ENCODE measurements at places on chromosomes 4 and X.

GRCh38 chrX:15815779-15816437 is 25.6 kb downstream of the ZRSR2 start:
- peaks cover 13% of the 10 kb centered on the region for H3K36me3 ChIP-seq
- peaks cover 20% of the 10 kb centered on the region for H3K4me1 ChIP-seq
- DNase-seq, result no peak
- H3K27ac ChIP-seq, result no peak overlapping the region
- H3K27me3 ChIP-seq, result no peaks in the 10 kb centered on the region

DNA sequence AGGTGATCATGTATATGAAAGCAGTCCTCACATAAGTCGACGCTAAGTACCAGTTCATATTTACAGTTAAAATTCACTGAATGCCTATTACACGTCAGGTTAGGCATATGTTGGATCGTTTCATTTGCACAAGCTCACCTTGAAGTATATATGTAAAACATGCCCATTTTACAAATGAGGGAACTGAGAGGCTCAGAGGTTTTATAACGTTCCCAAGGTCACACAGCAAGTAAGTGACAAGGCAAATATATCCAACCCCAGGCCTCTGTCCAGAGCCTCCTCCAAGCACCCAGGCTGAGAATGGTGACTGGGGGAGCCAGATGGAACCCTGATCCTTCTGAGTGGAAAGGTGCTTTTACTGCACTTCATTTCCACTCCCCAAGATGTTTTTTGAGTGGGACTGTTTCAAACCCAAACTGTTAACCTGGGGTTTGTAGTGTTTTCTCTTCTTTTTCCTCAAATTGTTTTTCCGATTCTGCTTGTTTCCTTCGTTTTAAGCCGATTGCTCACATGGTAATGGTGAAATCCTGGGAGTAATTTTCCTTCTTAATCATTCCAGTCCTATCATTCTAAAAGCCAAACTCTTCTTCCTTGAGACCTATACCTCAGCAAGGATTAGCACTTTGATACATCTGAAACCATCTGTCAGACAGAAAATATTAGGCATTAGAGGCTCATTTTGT is 791 bp downstream of the SMIM20 start:
- no peaks in the 10 kb centered on the region for H3K27me3 ChIP-seq
- H3K27ac ChIP-seq, result peak overlapping the region; percentile 92
- no peak for DNase-seq
- peak overlapping the region; percentile 84 for H3K4me3 ChIP-seq
- H3K4me1 ChIP-seq, result peaks cover 19% of the 10 kb centered on the region
- no peaks in the 10 kb centered on the region for H3K36me3 ChIP-seq

GRCh38 chr4:38949411-38950051 is 81.9 kb downstream of the FAM114A1 start:
- H3K4me1 ChIP-seq, result peaks cover 11% of the 10 kb centered on the region
- DNase-seq, result peak; percentile 1
- no peaks in the 10 kb centered on the region for H3K36me3 ChIP-seq

DNA sequence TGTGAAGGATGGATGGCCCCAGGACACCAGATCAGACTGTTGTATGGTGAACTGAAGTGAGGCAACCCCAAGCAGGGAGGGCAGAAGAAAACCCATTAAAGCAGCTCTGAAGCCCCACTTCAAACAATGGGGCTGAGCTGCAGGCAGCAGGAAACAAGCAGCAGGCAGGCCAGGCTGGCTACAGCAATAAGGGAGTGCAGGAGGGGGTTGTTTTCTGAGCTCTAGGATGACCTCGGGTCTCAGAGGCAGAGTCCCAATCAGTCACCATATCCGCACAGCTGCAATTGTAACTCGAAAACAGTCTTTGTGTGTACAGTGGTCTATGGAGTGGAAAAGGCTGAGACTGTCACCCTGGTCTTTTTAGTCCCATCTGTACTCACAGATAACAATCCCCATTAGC is 90.4 kb downstream of the COL4A6 start:
- no peak overlapping the region for H3K4me3 ChIP-seq
- no peaks in the 10 kb centered on the region for H3K4me1 ChIP-seq
- no peak overlapping the region for H3K27ac ChIP-seq

DNA sequence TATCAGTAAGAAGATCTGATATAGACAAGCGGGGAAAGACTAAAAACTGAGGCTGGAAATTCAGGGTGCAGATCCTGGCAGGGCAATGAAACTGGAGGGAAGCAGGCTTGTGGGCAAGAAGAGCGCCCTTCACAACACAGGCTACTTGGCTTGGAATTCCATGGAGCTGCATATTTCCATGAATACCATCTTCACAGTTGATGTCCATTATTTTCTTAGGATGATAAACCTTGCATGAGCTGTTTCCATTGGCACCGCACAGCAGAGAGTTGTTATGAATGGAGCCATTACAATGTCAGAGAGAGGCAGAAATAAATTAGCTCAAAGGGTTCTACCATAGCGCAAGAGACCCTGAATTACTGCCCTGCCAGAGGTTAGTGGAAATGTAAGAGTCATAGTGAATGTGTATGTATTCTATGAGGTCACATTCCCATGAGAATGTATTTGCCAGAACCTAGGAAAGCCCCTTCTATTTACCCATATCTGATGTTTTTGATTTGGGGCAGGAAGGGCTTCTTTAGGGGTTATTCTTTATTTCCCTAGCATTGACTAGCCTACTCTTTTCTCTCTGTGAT is 215.6 kb downstream of the PALLD start:
- H3K27ac ChIP-seq, result no peak overlapping the region
- H3K27me3 ChIP-seq, result no peaks in the 10 kb centered on the region
- H3K4me1 ChIP-seq, result no peaks in the 10 kb centered on the region
- no peaks in the 10 kb centered on the region for H3K36me3 ChIP-seq
- DNase-seq, result no peak

DNA sequence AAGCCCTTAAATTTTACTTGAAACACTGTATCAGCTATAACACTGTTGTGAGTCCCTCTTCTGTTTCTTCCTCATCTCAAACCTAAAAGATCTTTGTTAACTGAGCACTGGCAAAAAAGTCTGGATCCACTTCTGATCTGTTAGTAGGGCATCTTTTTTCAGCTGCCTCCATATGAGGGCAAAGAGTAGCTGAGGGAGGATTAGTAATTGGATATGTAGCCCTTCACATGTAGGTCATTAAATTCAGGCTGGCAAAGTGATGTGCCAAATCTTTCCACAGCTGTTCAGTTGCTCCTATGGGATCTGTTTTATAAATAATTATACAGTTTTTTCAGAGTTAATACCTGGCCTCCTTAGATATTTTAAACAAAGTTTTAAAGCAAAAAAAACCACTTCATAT is 1.1 kb upstream of the TRMT10A start:
- H3K27ac ChIP-seq, result no peak overlapping the region
- no peak for DNase-seq
- peaks cover 4% of the 10 kb centered on the region for H3K27me3 ChIP-seq
- no peak overlapping the region for H3K4me3 ChIP-seq

DNA sequence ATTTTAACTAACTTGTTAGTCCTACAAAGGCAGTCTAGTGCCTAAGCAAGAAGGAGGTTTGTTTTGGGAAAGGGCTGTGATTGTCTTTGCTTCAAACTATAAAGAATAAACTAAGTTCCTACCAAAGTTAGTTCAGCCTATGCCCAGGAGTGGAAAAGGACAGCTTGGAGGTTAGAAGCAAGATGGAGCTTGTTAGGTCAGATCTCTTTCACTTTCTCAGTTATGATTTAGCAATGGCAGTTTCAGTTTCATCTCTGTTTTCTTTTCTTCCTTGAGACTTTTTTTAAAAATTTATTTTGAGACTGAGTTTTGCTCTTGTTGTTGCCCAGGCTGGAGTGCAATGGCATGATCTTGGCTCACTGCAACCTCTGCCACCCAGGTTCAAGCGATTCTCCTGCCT is 82.9 kb upstream of the NLGN4X start:
- H3K27me3 ChIP-seq, result no peaks in the 10 kb centered on the region
- H3K4me1 ChIP-seq, result no peaks in the 10 kb centered on the region
- no peak for DNase-seq
- no peak overlapping the region for H3K4me3 ChIP-seq
- no peaks in the 10 kb centered on the region for H3K36me3 ChIP-seq
- H3K27ac ChIP-seq, result no peak overlapping the region

DNA sequence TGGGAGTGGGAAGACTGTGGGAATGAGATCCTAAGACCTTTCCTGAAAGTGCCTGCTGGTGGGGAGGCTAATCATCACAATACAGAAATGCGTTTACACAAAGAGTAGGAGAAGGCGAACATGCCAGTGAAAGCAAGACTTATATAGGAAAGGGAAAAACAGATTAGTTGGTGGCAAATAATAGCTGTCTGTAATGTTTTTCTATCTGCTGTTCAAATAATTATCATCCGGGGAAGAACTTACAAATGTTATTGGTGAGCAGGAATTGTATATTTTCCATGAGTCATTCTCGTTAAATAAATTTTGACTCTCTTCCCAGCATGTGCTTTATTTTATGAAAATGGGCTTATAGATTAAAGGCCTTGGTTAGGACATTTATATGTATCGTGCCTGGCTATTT is 196.5 kb downstream of the ARHGAP10 start:
- H3K27ac ChIP-seq, result no peak overlapping the region
- H3K4me1 ChIP-seq, result no peaks in the 10 kb centered on the region
- H3K27me3 ChIP-seq, result no peaks in the 10 kb centered on the region
- H3K4me3 ChIP-seq, result no peak overlapping the region
- H3K36me3 ChIP-seq, result no peaks in the 10 kb centered on the region

Data from CD8-positive, alpha-beta memory T cell (primary cell).